ENCODE measurements at places on chromosomes 4 and X.

DNA sequence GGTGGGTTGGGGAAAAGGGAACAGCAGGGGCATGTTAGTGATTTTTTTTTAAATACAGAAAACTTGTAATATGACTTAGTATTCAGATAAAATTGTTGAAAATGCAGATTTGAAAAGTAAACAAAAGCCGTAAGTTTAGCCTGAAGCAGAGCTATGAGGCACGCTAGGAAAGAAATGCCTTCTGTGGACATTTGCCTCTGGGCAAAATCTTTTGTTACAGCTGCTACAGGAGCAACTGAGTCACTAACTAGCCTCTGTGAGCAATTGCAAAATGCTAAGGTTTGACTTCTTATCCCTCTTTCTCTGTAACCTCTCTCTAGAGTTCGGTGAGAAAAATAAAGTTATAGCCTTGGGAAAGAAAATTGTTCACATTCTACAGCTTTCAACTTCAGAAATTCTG is 350.0 kb downstream of the SLC7A11 start:
- no peak for DNase-seq

DNA sequence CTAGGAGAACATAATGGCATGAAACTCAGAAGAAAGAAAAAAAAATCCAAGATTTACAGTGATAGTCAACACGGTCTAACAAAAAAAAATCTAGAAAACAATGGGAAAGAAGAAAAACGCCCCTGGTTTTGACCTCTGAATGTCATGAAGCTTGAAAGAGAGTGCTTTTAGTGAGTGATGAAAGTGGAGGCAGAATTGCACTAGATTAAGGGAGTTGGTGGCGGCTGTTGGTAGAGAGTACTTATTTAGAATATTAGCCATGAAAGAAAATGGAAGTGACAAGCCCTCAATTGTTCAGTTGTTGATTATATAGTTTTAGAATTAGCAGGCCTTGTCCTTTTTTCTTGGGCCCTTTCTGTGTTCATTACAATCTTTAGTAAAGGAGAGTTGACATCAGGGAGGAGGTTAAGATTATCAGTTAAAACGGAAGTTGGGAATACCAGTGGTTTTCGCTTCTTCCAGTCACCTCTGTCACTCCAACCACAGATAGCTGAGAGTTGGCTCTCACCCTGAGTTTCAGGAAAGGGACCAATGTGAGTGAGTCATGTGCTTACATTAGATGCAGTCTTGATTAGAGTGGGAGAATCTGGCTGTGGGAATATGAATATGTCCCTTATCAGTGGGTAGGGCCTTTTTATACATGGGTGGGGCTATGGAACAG is 29.7 kb downstream of the EREG start:
- no peak for DNase-seq

- no peak for DNase-seq
Observed at GRCh38 chr4:120446051-120446567, 379.5 kb upstream of the MAD2L1 start.

DNA sequence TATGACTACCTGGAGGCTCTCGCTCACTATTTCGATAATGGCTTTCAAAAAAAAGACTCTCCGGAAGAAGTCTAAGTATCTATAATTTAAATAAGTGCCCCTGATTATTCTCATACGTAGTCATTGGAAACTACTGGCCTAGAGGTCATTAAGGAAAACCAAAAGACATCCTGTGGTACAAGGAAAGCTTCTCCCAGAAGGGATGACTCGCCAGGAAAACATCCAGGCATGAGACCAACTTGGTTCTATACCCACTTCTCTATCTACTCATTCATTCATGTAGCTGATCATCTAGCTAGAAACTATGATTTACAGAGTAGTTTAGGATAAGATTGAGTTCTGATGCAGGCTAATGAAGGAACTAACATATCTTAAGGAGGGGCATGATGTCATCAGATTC is 37.7 kb downstream of the SOX3 start:
- no peak for DNase-seq

DNA sequence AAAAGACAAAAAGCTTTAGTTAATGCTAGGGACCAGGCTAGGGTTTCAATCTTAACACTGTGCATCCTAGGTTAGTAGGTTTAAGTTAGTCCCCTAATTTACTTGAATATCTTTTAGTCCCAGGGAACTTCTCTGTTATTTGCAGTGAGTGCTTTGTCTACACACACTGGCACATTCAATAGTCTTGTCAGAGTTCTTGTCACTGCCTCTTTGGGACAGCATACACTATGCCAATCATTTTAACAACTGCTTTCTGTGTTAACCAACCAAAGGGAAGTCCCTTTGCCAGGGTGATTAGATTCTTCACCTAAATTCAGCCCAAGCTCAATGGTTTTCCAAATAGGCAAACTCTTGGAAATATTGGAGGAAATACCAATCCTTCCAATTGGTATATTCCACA is 221.8 kb upstream of the IGFBP7 start:
- DNase-seq: no peak

DNA sequence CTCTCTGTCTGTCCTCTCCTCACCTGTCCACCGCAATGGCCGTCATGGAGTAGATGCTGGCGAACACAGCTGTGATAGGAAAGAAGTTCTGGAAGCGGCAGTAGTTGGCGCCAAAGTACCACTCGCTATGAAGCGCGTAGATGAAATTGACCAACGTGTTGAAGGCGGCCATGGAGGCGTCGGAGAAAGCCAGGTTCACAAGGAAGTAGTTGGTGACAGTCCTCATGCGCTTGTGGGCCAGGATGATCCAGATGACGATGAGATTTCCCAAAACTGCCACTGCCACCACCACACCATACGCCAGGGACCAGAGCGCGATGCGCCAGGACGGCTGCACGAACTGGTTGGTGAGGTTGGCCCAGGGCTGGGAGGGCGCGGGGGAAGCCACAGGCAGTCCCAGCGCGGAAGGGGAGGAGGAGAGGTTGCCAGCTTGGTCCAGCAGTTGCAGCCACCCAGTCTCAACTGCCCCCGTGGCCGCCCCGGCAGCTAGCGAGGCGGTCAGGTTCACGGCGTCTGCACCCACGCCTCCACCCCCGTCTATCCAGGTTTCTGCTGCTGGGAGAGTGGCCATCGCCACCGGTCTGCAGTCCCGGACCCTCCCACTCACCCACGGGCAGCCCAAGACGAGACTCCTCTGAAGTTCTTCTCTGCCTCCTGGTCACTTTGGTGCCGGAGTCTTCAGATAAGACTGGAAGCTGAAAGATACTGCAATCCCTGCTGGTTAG is 518 bp downstream of the TACR3 start:
- DNase-seq: no peak

DNA sequence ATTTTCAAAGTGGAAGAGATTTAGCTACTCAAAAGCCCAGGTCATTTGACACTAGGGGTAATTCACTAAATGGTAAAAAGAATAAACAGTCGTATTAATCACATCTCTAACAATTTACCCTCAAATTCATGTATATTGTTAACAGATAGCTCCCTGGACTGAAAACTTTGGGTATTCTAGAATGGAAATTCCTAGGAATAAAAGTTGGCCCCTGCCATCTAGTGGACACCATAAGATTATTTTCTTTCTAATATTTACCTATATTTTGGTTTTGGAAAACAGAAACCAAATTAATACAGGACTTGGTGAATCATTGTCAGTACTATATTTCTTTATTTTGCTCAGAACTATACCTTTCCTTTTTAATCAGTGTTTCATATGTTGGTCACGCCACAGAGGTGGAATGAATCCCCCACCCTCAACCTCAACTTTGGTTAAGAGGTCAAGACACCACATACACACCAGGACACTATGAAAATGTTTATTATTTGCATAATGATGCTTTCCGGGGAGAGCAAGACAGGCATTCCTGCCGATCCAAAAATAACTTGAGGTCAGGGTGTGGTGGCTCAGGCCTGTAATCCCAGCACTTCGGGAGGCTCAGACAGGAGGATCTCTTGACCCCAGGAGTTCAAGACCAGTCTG is 96.2 kb upstream of the APOOL start:
- DNase-seq: no peak

DNA sequence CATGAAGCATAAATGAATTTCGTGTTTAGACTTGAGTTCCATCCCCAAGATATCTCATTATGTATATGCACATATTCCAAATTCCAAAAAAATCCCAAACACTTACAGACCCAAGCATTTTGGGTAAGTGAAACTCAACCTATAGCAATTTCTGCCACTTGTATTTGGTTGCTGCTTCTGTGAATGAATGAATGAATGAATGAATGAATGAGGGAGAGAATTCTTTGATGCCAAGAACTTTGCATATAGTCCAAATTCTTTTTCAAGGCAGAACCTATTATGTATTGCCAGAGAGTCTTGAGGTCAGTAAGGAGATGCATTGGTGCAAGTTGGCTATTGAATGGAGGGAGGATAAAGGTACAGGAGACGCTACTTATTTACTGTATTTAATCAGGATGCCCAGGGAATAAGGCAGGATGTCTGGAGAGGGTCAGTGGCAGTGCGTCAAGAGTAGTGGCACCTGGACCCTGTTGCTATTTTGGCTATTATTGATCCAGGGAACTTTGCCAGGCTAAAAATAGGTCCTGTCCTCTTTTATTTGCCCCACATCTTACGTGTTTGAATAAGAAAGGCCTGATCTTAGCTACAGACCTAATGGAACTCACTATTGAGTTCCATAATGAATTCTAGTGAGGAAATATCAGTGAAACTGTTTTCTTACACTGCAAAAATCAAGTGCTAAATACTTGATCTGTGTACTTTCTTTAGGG is 33.9 kb downstream of the ANAPC4 start:
- no peak for DNase-seq

GRCh38 chrX:750812-751211 is 120.2 kb downstream of the SHOX start:
- DNase-seq: no peak

DNA sequence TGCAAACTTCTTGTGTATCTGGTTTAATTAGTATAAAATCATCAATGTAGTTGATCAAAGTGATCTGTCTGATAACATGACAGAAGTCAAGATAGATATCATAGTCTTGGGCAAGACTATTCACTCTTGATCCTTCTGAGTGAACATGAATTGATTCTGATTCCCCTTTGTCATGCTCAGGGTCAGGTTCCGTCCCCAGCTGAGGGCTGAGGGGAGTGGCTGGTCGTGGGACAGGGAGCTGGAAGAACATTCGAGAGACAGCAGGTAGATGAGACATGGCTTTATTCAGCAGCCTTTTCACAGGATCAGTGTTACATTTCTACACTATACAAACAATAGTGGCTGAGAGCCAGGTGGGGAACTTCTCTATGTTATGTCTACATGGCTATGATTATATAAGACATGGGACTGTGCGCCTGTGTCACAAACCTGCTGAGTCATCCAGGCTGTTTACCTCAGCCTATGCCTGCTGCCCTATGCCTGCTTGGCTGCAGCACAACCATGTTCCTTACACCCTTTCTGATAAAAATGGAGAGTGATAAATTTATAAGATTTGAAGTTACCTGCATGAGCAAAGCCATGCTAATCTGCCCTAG is 586.9 kb upstream of the NR3C2 start:
- DNase-seq: no peak

- DNase-seq: no peak
Observed at GRCh38 chr4:127846061-127846460, 34.6 kb upstream of the PLK4 start.

GRCh38 chr4:73732759-73733431 is 7.5 kb upstream of the CXCL8 start:
- DNase-seq: no peak

DNA sequence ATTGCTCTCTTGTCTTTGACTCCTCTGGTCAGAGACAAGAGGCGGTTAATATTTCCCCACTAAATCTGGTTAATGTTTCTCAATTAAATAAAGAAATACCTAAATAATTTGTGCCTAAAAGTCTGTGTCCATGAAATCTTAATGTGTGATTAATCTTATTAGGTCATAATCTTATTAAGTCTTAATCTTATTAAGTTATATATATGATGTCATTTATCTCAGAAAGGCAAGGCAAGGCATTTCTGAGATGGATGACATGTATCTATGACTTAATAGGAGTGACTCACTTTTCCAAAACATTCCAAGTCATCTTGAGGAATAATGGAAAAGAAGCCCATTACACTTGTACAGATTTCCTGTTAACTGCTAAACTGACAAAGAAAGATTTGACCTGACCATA is 74.7 kb downstream of the TRAM1L1 start:
- DNase-seq: no peak

GRCh38 chr4:183200453-183200852 is 101.4 kb downstream of the WWC2 start:
- DNase-seq: no peak

GRCh38 chr4:36024901-36025660 is 219.2 kb downstream of the ARAP2 start:
- DNase-seq: no peak

All from germinal center (tissue), 1 donor.